AG20443 (cell line): ENCODE measurements at places on chromosomes 5 and 9.

GRCh38 chr5:96187309-96188027 is 225.8 kb upstream of the ELL2 start:
- no peak for DNase-seq

GRCh38 chr5:131627207-131627865 is 7.7 kb downstream of the RAPGEF6 start:
- DNase-seq = no peak

DNA sequence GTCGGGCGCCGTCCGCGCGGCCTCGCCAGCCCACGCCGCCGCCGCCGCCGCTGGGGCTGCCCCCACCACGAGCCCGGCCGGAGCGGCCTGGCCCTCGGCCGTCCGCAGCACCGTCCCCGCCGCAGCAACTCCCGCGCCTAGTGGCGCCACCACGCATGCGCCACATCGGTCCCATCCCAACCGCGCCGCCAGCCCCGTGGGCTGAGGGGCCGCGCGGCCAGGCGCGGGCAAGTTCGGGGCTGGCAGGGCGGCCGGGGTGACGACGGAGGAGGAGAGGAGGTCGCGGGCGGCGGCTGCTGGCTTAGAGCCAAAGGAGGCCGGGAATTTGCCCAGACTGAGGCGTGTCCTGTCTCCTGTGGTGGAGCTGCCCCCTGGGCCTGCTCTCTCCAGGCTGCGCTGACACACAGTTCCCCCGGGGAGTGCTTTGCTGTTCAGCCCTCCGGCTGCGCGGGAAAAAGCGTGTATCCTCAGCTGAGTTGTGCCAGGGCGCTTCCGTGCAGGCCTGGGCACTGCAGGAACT is at the start of gene TUSC1:
Gene TUSC1 (minus strand): TSS at position 298 of the 520 bp plus-strand sequence. CDS start 132 bp downstream, at position 166.
- peak; percentile 93 for DNase-seq

GRCh38 chr9:92769990-92770359 is 5.3 kb upstream of the BICD2 start:
- no peak for DNase-seq

- no peak for DNase-seq
Measured at GRCh38 chr5:138843316-138844124, 31.6 kb downstream of the LRRTM2 start.

GRCh38 chr5:32323741-32324140 is 11.0 kb upstream of the MTMR12 start:
- no peak for DNase-seq

DNA sequence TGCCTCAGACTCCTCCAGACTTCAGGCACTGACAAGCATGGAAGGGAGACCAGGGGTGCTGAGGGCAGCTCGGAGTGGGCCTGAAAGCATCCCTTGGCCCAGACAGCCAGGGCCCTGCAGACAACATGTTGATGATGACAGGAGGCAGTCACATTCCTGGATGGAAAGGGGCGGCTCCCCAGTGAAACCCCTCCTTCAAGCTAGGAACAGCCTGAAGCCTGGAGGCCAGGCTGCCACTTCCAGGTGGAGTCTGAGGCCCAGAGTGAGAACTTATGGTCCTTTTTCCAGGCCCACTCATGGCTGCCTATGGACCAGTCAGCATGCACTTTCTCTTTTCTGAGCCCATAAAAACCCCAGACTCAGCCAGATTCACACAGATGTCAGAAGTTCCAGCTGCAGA is 104.2 kb upstream of the HCN1 start:
- DNase-seq = no peak

- DNase-seq = no peak
Measured at GRCh38 chr5:96931605-96932004, 4.3 kb upstream of the LNPEP start.

GRCh38 chr9:77827104-77827784 is 179.1 kb upstream of the GNA14 start:
- no peak for DNase-seq

DNA sequence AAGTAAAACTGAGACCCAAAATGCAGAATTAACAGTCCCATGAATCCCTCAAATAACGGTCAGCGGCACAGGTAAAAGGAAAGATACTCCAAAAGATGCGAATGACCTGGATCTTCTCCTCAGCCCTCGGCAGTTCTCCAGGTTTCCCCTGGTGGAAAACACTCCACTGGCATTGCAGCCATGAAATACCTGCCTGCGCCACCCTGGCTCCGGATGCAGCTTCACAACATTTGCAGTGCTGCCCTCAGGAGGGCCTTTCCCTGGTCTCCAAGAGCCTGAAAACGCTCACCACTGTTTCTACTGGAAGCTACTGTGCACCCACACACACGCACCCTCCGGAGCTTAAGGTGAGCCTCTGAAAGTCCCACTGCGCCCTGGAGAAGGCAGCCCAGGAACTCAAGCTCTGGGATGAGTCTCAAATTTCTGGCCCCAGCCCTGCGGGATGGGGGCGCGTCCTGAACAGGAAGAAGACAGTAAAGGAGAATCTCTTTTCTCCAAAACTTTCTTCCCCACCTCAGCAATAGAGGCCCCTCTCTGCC is 612 bp downstream of the UGT3A2 start:
- DNase-seq = no peak

DNA sequence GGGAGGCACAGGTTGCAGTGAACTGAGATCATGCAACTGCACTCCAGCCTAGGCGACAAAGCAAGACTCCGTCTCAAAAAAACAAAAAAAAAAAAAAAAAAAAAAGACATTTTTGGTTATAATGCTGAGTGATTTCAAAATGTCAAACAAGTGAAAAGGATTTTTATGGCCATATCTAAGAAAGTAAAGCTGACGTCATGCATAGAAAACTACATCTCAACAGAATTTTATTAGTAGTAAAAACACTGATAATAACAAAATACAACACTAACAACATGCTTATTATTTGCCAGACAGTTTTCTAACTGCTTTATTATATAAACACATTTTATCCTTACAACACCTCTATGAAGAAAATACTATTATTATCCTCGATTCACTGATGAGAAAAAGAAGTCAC is 833.0 kb upstream of the WWC1 start:
- DNase-seq = no peak

DNA sequence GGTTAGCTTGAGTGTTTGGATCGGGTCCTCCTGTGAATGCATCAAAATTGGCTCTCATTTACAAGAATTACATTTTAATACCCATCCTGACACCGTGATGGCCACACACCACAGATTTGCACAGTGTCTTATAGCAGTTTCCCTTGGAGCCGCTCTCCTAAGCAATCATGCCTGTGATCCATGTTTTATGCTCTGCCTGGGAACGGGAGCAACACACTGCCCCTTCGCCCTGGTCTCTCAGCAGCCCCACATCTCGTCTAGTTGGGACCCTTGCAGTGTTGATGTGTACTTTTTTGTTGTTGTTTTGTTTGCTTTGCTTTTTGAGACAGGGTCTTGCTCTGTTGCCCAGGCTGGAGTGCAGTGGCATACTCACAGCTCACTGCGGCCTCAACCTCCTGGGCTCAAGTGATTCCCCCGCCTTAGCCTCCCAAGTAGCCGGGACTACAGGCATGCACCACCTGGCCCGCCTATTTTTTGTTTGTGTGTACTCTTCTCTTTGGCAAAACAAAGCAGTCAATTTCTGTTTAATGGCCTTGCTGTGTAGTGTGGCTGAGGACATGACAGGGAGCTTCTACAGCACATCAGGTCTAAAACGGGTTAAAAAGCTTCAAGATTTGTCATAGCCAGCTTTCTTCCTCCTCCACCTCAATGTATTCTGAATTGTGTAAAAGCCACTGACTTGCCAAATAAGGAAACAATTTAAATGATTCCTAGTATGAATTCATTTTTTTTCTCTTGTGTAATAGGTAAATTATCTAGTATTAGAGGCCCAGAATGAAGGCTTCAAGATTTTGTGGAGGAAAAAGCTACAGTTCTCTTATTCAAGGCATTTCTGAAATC is 101.6 kb upstream of the TBCA start:
- no peak for DNase-seq

GRCh38 chr5:14246350-14247053 is 103.4 kb downstream of the TRIO start:
- no peak for DNase-seq

DNA sequence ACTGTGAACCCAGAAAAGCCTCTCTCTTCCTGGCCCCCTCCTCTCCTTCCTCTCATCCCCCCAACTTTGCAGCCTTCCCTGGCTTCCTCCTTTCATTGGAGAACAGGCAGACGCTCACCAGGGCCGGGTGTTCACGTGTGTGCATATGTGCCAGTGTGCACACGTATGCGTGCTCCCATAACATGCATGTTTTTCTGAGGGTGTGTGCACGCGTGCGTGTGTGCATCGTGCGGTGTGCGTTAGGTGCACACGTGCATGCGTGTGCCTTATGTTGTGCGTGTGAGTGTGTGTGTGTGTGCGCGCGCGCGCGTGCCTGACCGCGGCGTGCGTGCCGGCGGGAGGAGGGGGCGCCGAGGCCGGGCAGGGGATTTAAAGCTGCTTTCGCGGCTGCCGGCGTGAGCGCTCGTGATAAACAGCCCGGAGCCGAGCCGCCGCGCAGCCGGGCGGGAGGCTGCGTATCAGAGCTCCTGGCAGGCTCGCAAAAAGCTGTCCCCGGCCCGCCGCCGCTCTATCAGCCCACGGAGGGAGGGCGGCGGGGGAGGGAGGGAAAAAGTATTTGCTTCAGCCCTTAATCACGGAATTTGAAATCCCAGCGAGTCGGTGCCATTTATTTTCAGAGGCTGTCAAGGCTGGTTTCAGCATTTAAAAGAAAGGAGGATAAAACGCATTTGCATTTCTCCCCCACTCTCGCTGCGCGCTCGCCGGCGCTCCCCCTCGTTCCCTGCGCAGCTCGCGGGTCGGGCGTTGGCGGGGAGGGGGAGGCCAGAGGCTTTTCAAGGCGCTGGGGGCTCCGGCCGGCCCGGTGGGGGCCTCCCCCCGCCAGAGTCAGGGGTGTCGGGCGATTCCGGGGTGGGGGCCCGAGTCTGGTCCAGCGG is 183.9 kb downstream of the C9orf50 start:
- peak; percentile 82 for DNase-seq

DNA sequence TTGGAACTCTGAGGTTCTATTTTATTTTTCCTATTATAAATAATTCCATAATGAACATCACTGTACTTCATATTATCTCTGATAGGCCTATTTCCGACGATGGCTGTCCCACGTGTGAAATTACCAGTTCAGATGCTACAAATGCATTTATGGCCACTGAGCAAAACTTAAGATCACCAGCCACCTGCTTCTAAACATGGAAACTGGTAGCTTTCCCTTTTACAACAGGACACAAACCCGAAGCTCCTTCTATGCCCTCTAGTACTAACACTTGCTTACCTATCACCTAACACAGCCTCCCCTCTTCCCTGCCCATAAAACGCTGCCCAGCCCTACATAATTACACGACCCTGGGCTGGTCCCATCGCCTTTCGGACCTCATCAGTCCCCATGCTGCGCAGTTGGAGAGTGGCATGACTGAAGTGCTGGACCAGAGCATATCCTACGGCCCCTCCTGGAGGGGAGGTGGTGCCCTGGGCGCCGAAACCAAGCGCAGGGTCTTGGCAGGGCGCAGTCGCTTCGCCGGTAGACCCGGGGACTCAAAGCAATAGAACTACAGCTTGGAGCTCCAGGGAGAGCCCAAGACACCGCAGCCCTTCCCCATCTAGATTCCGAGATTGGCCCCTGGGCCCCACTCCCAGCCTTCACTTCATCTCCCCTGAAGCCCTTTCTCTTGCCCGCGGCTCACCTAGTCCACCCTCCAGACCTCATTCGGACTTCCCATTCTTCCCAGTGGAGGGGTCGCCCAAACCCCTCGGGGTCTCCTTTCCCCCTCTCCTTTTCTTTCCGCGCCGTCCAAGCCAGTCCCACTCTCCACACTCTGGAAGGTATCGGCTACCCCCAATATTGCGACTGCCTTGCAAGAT is 1.0 kb upstream of the SAP30L start:
- DNase-seq = peak; percentile 37

- no peak for DNase-seq
Measured at GRCh38 chr9:117184173-117184572, 230.7 kb downstream of the ASTN2 start.

DNA sequence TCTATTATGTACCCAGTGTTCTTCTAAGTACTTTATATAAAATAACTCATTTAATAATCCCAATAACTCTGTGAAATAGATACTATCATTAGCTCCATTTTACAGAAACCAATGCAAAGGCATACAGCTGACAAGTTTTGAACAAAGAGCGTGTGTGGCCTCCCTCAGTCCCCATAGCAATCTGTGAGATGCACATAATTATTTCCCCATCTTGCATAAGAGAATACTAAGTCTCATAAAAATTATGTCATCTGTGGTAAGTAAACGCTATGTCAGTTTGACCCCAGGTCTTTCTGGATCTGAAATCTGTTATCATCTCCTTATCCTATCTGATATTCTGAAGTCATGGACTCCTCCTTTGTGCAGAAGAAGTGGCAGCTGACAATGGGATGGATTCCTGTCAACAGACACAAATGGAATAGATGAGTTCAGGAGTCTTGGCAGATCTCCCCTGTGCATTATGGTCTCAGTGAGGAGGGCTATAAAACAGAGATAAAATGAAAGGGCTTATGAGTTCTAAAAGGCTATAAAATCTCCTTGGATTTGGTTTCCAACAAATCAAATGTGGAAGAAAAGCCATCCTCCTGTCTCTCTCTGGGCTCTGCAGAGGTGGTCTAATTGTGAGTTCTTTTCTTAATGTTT is 162.5 kb upstream of the TLE4 start:
- no peak for DNase-seq

GRCh38 chr9:79591458-79591857 is 19.7 kb downstream of the TLE4 start:
- no peak for DNase-seq

DNA sequence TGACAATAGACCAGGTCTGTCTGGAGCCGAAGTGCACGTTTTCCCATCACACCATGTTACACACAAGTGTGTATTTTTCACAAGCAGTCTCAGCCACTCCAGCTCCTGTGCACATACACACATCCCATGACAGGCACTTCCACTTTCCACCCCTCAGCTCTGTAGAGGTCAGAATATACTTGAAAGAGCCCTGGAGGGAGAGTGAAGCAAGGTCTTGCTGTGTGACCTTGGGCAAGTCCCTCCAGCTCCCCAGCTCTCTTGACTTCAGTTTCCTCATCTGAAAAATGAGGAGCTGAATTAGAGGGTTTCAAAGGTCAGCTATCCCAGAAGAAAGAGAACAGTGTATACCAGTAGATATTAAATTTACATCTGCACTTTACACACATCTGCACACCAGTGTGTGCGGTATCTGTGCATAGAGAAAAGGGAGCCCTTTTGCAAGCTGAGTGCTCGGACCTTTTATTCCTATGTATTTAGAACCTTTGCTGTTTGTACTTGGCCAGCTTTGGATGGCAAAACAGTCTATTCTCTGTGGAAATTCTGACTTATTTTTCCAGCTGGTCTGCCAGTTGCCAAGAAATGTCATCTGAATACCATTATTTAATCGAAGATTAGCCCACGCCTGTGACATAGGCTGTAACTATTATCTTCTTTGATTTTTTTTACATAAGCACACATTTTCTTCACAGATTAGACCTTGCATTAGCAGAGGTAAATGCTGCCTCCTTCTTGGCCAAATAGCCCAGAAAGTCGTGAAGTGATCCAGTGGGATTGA is 528.0 kb downstream of the BNC2 start:
- DNase-seq = no peak

DNA sequence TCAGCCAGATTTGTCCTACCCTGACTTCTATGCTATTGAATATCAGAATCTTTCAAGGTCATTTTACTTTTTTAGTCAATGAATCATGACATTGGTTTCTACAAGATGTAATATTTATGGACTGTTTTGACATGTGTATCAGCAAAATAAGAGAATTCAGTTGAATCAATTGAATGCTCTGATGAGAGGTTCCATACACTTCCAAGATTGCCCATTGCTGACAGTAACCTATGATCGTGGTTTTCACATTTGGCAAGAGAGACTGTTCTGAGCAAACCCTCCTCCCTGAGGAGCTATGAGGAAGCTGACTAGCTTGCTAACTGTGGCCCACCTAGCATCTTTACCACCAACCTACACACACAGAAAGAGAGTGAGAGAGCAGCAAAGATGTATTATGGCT is 56.7 kb upstream of the FST start:
- DNase-seq = no peak

GRCh38 chr9:87910821-87911220 is 6.9 kb upstream of the SPATA31C1 start:
- DNase-seq = peak; percentile 27
